ENCODE measurements at places on chromosomes 1 and 21. TPM values are rescaled to one million over a fixed set of nuclear protein-coding genes. Genes with fewer than 3 reads are reported as not detected.

DNA sequence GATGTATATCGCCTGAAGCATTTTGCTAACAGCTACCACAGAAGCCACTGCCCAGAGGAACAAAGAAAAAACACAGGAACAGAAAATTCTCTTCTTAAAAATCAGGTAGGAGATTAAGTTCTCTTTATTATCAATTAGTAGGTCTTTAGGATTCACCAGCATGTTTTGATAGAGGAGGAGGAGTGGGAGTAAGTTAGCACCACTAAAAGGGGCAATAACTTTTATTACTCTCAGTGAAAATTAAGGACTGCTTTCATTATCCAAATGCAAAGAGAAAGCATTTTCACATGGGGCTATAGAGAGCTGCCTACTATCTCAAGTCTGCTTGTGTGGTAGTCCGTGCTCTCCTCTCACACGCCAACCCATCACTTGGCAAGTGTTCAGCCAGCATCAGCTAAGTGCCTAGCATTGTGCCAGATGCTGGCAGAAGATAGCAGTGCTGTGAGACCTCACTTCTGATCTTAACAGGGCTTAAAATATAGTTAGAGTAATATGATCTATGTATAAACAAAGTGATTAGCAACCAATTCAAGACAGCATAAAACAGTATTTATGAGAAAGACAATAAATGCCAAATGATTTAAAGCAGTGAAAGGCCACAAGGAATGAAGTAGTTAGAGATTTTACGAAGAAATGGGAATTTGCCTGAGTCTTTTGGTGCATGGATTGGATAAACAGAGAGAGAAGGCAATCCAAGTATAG lies 39.8 kb downstream of the ASTN1 start:
- H3K36me3 ChIP-seq, result no peaks in the 10 kb centered on the region
- H3K4me3 ChIP-seq, result no peak overlapping the region
- H3K27ac ChIP-seq, result no peak overlapping the region
- H3K27me3 ChIP-seq, result no peaks in the 10 kb centered on the region
- DNase-seq, result no peak

DNA sequence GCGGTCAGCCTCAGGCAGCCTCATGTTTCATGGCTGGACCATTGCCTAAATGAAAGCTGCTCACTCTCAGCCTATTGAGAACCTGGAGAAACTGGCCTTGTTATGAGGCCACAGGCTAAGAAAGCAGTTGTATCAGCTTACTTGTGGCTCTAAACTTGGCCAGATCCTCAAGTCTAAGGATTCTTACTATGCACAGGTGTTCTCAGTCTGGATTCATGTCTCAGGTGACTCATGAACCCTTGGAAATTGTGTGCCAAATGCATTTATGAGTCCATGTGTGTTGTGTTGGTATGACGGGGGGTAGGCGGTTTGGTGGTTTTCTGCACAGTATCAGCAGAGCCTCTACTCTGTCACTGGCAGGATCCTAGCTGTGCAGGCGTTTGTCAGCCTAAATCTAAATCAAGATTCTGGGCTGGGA lies 90.4 kb downstream of the ROR1 start:
- no peaks in the 10 kb centered on the region for H3K27me3 ChIP-seq
- peak; percentile 62 for DNase-seq
- H3K36me3 ChIP-seq, result no peaks in the 10 kb centered on the region
- no peak overlapping the region for H3K4me3 ChIP-seq
- H3K27ac ChIP-seq, result peak overlapping the region; percentile 35

- H3K36me3 ChIP-seq, result peaks cover 8% of the 10 kb centered on the region
- no peak for DNase-seq
- H3K27ac ChIP-seq, result peak overlapping the region; percentile 99
- no peaks in the 10 kb centered on the region for H3K27me3 ChIP-seq
Observed at GRCh38 chr1:24643363-24644099, 429 bp downstream of the SRRM1 start.

DNA sequence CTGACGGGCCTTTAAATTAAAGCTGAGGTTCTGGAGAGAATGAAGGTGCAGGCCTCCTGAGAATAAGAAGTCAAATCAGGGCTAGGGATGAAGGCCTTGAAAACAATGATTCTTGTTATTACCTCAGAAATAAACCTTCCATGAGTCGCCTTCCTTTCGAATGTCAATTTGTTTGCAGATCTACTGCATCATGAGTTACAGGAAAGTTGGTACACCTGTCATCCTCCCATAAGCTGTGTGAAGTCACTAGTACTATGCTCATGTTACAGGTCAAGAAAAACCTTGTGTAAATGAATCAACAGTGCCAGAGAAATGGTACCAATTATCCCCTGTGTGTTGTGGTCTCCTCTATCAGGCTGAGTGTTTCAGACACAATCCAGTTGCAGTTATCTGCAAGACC lies 281.2 kb upstream of the PLXNA2 start:
- no peak overlapping the region for H3K27ac ChIP-seq
- no peak for DNase-seq
- H3K4me1 ChIP-seq, result no peaks in the 10 kb centered on the region
- no peak overlapping the region for H3K4me3 ChIP-seq
- H3K36me3 ChIP-seq, result no peaks in the 10 kb centered on the region
- no peaks in the 10 kb centered on the region for H3K27me3 ChIP-seq

Gene IL23R
- total RNA-seq, result not detected

All from body of pancreas (tissue), 4 donors.